Inflammatory macrophage treated with lipopolysaccharide for 4 hours (primary cell): ENCODE measurements at places on chromosomes 2 and 18.

- DNase-seq: no peak
These were observed 20.6 kb upstream of the LOXHD1 start for GRCh38 chr18:46677611-46678010.

- no peak for DNase-seq
These were observed 11.2 kb upstream of the SH3RF3 start for GRCh38 chr2:109117780-109118179.

DNA sequence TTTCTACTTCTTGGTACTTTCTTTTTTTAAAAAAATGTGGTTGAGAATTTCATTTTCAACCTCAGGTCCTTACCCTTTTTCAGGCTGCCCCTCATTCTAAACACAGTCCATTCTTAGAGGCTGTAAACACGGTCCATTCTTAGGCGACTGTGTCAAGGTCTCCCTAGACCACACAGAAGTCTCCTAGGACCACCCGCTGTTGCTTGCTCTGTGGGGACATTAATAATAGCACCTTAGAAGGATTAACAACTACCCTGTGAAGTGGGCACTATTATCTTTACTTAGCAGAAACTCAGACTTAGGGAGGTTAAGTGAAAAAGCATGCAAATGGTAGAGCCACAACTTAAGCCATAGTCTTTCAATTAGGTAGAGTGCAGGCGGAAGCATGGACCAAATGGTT, 91.7 kb downstream of the RBMS1 start:
- DNase-seq: no peak

- no peak for DNase-seq
These were observed 62.0 kb upstream of the ST3GAL5 start for GRCh38 chr2:85950743-85951142.

DNA sequence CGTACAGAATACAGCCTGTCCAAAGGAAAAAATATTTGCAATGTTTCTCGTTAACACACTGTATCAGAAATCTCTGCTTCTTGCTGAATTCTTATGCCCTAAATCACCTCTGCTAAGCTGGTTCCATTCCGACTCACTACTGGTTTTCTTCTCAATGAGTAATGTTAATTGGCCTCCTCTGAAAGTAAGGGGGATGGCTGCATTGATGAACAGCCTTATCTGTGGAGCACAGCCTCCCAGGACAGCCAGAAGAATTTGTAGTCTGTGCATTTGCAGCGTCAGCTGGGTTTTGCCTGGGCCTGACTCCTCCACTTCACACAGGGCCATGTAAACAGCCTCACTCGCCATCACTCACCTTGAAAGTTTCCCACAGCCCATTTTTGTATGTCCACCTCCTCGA, 127.7 kb downstream of the RNF152 start:
- no peak for DNase-seq

DNA sequence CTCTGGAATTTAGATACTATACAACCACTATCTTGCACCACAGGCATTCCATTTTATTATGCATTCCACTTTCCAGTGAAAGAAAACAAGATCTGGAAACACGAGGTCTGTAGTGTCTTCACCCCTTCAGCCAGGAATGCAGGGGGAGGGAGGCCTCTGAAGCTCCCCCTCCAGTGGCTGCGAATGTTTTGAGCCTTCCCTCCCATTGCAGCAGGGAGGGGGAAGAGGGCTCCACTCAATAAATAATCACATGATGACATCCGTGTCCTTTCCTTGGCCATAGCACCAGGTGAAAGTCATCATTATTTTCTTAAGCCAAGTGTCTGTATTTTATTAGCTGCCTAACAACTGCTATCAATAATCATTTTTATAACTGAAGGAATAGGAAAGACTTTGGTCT, 38.6 kb downstream of the ALPK2 start:
- no peak for DNase-seq

DNA sequence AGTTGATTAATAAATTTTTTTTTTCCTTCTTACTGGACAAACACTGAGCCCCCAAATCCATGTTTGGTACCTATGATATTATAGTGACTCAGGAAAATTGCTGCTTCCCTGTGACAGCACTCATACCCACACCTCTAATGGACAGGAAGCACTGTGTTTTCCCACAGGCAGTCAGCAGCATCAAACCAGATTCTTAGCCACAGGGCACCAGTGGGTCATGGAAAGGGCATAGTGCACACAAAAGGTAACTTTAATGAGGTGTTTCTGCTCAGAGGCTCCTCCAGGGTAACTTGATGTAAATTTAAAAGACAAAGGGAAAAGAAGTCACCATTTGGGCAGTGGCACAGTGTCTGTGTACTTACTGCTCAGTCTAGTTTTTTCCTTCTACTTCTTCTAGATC, 34.1 kb downstream of the SERPINB11 start:
- no peak for DNase-seq

DNA sequence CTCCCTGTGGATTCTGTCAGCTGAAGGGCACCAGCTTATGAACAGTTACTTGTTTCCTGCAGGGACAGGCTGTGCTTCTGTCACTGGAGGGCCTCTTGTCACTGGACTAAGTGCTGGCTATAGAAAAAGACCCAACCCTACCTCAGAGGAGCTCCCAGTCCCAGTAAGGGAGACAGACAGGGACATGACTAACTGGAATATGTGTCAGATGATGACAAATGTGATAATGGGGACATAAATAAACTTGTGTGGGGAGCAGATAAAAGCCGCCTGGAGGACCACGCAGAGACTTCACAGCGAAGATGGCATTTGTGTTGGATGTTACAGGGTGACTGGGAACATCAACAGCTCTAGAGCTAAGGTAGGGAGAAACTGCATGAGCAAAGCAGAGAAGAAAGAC, 95.0 kb downstream of the MAPRE2 start:
- DNase-seq: no peak

DNA sequence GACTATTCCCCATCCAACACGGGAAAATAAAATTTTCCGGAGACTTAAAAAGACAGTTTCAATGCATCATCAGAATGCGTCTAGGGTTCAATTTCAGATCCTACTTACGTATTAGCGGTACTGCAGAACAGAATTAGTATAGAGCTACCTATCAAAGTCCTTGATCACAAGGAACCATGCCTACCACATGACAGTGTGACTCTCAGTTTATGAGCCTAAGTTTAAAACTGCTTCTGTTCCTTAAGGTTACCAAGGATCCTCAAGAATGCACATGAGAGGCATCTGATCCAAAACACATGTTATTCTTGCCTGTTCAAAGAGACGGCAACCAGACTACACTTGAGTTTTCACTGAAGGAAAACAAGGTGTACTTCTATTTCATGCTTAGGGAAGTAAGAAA, 369.7 kb downstream of the EPHA4 start:
- DNase-seq: no peak

- DNase-seq: no peak
These were observed 149.0 kb upstream of the TACR1 start for GRCh38 chr2:75348307-75348706.

- DNase-seq: peak; percentile 78
These were observed 7.2 kb downstream of the CDC42EP3 start for GRCh38 chr2:37664231-37664643.

GRCh38 chr2:16665748-16666448, at the start of gene CYRIA:
Gene CYRIA, minus strand, starts transcription at chr2:16665834. Its CDS starts 77,715 bp downstream, at chr2:16588119.
- DNase-seq: peak; percentile 80

DNA sequence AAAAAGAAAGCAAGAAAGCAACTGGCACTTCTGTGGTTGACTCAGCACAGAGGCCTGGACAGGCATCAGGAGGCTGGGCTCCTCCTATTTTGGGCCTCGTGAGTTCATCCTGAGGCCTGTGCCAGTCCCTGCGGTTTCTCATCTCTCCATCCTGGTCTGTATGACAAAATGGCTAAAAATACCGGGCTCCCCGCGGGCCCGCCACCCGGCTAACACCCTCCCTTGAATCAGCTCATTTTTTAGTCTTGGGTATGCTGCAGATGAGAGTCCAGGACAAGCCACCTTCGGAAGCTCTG, 62.3 kb upstream of the YWHAQ start:
- peak; percentile 66 for DNase-seq

- no peak for DNase-seq
These were observed 28.2 kb downstream of the ACMSD start for GRCh38 chr2:134866498-134867099.

DNA sequence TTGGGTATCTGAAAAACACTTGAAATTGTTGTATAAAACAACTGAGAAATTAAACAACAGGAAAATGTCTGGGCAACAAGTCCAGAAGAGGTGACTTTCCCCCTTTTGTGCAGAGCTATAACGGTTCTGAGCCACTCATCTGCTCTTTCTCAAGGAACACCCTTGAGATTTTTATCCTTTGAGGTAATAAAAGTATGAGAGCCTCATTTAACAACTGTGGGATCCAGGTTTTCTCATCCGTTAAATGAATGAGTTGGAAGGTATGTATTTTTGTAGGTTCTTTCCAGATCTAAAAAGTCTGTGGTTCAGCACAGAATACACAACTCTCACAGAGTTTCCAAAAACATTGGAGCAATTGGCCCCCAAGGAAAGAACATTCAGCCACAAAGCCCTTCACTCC, 93.0 kb downstream of the ANKRD44 start:
- DNase-seq: no peak

DNA sequence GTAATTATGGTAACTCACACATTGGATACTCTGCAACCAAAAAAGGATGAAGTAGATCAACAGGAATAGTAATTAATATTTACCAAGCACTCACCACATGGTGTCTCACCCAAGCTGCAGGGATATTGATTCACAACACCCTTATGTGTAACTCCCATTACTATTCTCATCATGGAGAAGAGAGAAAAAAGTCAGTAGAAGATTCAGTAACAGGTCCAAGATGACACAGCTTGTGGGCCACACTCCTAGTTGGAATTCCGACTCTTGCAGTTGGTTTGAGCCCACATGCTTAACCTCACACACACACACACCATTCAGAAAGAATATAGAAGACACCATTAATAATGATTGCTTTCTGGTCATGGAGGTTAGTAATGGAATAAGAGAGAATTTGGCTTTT, 1.7 kb upstream of the MLPH start:
- DNase-seq: no peak
